ENCODE measurements at places on chromosomes 4 and X. TPM values are rescaled to one million over a fixed set of nuclear protein-coding genes. Genes with fewer than 3 reads are reported as not detected.

DNA sequence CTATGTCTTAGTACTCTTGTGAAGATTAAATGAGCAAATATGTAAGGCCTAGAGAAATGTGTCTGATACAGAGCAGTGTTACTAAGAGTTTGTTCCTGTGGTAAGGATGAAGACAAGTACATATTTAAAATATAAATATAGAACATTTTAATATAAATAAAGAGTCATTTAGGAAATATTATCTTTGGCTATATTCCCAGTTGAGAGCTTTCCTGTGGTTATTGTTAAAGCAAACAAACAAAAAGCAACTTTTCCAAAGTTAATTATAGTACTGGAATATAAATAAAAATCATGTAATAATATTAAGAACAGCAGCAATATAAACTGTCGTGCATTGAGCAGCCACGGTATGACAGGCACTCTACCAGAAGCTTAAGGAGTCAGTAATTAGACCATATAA is 472.5 kb downstream of the INPP4B start:
- no peak for DNase-seq

DNA sequence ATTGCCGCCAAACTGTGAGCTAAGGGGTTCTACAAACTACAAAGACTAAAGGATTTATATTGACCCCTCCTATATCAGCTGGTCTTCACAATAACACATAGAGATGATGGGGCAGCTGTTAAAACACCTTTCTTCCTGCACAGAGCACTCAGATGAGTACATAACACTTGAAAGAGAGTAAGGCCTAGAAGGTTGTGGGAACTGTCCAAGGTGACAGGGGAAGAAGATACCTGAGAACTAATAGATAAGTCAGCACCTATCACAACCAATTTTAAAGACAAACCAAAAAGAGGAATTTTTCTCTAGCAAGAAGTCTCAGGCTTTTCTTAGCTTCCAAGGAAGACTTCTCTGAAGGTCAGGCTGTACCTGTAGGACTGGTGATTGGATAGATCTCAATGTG is 19.1 kb upstream of the CXCL6 start:
- DNase-seq = no peak

GRCh38 chr4:84583876-84584380 is 1.0 kb downstream of the CDS1 start:
- no peak for DNase-seq

GRCh38 chr4:152165146-152165545 is 370.7 kb downstream of the FBXW7 start:
- DNase-seq = no peak

DNA sequence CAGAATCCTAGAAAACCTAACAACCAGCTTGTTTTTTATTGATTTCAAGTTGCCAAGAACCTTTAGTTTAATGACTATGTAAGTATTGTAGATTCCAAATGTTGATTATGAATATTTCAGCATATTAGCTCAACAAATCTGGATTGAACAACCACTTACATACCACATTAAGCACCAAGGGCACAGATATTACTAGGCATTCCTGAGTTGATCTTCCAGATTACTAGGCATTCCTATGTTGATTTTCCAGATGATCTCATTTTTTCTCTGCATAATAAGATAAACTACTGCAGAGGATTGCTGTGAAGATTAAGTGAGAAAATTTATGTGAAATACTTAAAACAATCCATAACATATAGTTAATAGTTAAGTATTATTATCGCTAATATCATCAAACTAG is 17.4 kb upstream of the DCAF8L1 start:
- DNase-seq = no peak

DNA sequence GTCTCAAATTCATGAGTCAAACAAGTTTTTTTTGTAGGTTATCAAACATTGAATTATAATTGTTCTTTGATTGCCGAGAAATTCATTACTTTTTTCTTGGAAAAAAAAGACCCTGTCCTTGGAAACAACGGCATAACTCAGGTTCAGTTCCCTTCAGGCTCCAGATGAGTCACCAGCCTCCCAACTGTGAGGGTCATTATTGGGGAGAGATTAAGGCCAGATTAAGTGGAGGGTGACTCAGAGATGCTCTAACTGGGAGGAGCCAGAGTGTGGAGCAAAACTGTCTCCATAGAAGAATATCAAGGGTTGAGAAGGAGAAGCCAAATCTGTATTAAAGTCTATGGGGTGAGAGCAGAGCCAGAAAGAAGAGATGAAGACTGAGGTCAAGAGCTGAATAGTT is 9.6 kb downstream of the ADGRG4 start:
- DNase-seq = no peak

- DNase-seq = no peak
Measured at GRCh38 chrX:15749642-15750610, 11.9 kb downstream of the CA5B start.

The GAB3 gene
- 8.0 TPM for total RNA-seq

The LUZP4 gene
- total RNA-seq = not detected

The ITIH6 gene
- total RNA-seq = under 0.01 TPM

The DCAF12L1 gene
- total RNA-seq = 0.18 TPM
